ENCODE measurements at places on chromosomes 3 and 15. TPM values are rescaled to one million over a fixed set of nuclear protein-coding genes. Genes with fewer than 3 reads are reported as not detected.

GOLGA8N gene
- polyA plus RNA-seq, result 11.2 TPM

DNA sequence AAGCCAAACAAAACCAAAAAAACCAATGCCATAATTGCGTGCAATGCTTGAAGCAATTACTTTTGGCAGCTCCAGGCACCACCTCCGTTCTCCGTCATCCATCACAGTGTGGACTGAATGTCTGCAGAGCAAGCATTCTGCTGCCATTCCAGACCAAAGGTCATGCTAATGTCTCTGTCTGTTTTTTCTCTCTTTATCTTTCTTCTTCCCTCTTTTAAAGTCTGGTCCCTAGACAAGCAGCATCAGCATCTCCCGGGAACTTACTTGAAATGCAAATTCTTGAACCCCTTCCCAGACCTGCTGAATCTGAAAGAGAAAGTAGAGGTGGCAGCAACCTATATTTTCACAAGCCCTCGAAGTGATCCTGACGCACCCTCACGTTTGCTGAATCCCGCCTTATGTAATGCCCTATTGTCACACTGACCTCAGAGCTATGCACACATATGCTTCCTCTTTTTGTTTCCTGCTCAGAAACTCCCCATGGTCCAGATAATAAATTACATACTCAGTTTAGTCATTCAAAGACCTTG, 297.3 kb upstream of the PROK2 start:
- no peak for DNase-seq

GRCh38 chr3:43616034-43616433, 5.8 kb downstream of the ANO10 start:
- DNase-seq, result no peak

- DNase-seq, result no peak
These were observed 955.2 kb upstream of the NR2F2 start for GRCh38 chr15:95375281-95375680.

GRCh38 chr3:43391621-43392020, 105.3 kb downstream of the SNRK start:
- DNase-seq, result no peak

DNA sequence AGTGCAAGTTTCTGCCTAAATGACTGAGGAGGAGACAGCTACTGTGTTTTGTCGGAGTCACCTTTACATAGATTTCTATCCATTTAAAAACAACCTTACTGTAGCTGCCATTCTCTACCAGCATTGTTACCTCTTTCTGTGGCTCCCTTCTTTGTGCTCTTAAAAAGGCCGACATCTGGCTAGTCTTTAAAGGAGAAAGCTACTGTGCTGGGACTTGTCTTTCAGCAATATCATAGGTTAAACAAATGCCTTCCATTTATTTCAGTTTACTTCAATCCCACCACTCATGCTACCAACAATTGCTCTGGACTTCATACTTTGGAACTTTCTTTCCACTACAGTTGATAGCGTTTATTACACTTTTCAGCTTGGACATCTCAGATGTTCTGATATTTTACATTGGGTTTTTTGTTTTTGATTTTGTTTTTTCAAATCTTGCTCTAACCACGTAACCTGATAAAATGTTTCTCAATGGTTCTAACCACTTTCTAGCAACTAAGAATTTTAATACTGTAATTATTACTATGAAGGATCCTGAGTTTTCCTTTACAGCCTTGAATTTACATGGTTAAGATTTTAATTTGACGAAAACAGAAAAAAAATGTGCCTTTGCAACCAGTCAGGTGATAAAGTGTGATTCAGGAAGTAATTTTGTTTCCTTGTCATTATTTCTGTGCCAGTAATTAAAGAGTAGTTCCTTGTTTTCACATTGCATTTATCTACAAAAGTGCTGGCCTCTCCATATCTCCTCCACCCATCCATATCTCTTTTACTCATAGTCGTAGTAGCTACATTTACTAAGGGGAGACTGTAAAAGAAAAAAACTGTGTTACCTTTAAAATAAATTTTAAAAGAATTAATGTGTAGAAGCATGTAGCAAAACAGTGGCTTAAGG, 1.3 kb upstream of the CBLB start:
- DNase-seq, result no peak
